ENCODE measurements at places on chromosomes 2 and 18.

GRCh38 chr18:74482697-74483096 lies 13.5 kb upstream of the CNDP2 start:
- no peak for DNase-seq

- DNase-seq: no peak
These were observed 82.0 kb downstream of the ZNF516 start for GRCh38 chr18:76412818-76413565.

GRCh38 chr2:48207851-48208250 lies 301.6 kb upstream of the FBXO11 start:
- DNase-seq: no peak

DNA sequence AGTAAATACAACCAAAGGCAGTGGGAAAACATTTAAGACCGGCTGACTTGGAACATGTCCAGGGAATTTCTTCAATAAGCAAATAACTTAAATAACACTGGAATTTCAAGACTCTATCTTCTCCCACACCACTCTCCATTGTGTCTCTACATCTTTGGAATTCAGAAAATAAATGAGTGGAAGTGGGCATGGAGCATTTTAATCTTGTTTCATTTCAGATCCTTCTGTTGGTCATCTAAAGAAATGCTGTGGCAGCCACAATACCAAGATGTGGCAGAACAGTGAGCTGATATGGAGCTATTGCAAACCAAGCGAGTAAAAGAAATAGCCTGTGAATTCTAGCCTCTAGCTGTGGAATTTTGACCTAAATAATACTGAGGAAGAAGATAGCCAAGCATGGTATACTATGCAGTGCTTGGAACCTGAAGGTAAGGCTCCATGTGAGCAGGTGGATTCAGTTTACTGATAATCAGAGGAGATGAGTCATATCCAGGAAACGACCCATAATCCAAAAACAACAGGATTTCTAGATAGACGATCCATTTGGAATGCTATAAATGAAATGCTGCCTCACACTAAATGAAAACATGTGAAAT lies 157.1 kb upstream of the SCN7A start:
- DNase-seq: no peak

GRCh38 chr18:7646174-7646886 lies 79.2 kb downstream of the PTPRM start:
- no peak for DNase-seq

GRCh38 chr2:42819160-42819559 lies 26.8 kb upstream of the HAAO start:
- no peak for DNase-seq

DNA sequence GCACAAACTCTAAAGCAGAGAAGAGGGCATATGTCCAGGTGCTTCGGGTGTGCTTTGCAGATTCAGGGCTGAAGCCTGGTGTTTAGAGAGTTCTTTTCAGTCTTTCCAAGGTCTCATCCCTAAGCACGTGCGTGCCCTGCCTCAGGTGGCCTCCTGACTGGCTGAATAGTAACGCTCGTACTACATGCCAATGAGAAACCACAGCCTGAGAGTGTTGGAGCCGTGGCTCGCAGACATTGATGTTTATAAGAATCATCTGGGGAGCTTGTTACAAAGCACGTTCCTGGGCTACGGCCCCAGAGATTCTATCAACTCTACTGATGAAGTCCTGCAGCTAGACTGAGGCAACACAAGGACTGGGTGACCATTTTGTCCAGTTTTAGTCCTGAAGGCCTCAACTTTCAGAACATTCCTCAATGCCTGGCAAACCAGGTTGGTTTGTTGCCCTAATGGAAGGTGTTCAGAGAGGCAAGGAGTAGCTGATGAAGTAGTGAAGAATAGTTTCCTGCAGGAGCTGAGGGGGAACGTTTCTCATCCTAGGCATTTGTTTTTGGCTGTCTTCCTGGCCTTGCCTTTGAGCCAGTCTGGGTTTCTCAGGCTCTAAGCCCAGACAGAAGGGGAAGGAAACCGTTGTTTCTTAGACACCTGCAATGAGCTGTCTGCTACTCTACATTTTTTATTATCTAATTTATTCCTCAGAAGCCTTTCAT lies 31.5 kb upstream of the HAAO start:
- no peak for DNase-seq

DNA sequence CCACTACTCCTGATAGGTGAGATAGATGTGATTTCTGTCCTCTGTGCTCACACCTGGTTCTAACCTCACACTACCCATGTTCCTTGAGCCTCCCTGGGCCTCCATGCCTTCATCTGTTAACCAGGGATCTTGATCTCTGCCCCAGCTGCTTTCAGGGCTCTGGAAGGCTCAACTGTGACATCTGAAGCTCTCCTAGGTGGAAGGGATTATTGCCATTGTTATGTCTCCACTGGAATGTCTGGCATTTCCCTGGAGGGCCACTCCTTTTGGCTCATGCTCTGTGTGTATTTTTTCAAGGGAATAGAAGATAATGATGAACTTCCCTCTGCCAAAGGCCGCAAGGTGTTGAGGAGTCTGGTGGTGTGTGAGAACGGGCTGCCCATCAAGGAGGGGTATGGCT lies 41.2 kb downstream of the PCARE start:
- no peak for DNase-seq

DNA sequence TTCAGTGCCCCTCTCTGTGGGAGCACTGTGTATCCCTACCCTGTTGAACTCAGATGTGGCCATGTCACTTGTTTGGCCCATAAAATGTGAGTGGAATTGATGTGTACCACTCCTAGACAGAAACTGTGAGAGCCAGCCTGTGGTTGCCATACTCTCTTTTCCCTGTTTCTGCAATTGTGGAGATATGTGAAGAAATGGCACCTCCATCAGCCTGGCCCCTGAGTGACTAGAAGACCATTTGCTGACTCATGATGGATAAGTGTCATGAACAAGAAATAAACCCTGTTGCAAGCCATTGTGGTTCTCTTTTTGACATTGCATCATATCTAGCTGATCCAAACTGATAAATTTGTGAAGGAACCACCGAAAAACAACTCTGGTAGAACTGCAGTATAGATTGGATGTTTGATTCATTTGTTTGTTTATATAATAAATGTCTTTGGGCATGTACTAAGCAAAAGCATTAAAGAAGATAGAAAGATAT lies 214.5 kb upstream of the FBXO11 start:
- DNase-seq: no peak

DNA sequence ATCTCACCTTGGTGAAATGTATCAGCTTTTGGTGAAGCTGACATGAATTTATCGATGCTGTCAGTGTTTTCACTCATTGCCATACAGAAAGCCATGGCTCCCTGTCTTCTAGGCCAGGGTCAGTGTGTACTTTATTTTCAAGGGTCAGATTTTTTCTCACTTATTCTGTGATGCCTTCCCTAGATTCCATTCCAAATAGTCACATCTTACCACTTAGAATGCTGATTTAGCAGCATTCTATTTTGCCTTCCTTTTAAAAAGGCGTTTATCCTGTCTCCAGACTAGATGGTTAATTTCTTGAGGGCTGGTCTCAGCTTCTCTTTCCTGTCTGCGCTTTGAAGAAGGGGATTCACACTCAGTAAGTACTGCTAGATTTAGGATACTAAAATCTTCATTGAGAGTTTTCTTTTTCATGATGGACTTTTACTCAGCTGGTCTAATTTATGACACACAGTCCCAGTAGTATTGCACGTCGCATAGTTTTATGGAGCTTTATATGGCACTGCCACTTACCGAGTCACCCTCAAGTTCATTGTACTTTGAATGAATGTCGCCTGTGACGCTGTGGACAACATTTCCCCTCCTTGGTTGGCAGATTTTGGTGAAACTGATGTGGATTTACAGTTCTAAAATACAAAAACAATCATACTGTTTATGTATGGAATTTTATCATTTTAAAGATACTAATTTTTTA lies 194.0 kb downstream of the ZNF407 start:
- no peak for DNase-seq

GRCh38 chr2:45763255-45763654 lies 111.8 kb downstream of the PRKCE start:
- no peak for DNase-seq

GRCh38 chr2:36770542-36771287 lies 74.2 kb downstream of the VIT start:
- peak; percentile 49 for DNase-seq

DNA sequence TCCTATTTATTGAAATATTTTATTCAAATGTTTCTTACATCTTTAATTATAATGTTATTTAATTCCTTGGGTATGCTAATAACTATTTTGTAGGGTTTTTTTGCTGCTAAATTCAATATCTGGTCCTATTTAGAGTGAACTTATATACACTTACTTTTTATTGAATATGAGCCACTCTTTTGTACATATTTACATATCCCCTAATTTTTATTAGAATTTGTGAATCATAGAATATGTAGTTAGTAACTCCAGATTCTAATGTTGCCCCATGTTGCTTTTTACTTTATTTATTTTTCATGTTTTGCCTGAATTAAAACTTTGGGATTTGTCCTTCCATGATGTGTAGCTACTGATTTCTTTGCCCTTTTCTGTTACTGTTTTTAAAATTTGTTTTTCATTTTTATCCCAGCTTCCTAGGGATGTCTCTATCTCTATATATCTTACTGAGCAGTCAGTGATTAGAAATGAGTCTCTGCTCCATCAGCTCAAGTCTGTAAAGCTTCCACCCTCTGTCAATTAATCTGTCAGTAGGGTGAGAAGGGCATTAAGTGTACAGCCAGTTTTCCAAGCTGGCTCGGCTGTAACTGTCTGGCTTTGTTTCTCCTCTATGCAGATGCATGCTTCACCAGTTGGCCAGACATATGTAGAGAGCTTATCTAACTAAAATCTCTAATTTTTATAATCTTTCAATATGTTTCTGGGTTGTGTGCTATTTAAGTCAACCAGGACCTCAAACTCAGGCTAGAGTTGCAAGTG lies 256.9 kb downstream of the CDH19 start:
- DNase-seq: no peak

GRCh38 chr2:242098445-242099128 lies 229.1 kb downstream of the RTP5 start:
- DNase-seq: no peak

- no peak for DNase-seq
These were observed 57.4 kb downstream of the TRPM8 start for GRCh38 chr2:233974530-233975071.

DNA sequence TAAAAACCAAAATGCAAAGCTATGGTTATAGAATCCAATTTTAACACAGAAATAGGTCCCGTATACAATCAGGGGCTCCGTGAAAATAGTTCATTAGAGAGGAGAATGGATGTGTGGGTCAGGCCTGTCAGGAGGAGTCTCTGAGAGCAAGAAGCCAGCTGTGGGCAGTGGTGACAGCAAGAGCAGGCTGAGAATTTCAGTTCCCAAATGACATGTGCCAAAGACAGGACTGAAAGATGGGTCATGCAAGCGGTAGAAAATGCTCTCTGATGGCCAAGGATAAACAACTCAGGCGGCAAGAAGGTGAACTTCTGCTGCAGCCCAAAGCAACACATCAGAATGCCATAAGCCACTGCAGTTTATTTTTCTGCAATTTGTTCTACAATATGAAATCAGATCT lies 100.4 kb downstream of the CCDC141 start:
- DNase-seq: no peak

DNA sequence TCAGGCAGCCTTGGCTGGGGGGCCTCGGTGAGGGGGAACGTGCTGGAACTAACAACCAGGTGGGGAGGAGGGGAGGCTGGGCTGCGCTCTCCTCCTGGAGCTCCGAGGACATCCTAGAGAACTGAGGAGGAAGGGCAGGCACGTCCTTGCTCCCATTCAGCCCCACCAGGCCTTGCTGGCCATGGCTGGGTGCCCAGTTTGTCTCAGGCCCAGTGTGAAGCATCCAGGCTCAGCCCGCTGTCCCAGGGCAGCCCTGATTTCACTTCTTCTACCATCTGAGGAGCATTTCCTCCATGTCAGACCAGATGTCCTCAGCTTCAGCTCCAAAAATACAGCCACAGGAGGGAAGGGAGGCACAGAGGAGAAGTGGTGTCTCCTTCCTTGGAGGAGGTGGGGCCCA lies 125.4 kb downstream of the CELF4 start:
- no peak for DNase-seq

Data from stimulated activated CD4-positive, alpha-beta T cell treated with anti-CD3 and anti-CD28 coated beads, Interleukin-2, amount 100 ng/mL, for 48 hours (primary cell).